Glutamatergic neuron (in vitro differentiated cells): ENCODE measurements at places on chromosomes 2 and 18. TPM values are rescaled to one million over a fixed set of nuclear protein-coding genes. Genes with fewer than 3 reads are reported as not detected.

The NPPC gene
- total RNA-seq = 18.5 TPM

The SERPINB2 gene
- not detected for total RNA-seq

The PDCD1 gene
- total RNA-seq = not detected

The SERPINB13 gene
- total RNA-seq = not detected

The AQP12B gene
- not detected for total RNA-seq

The GPR35 gene
- total RNA-seq = 1.5 TPM

The CTAGE1 gene
- not detected for total RNA-seq

The CHRND gene
- total RNA-seq = 2.2 TPM

The QPCT gene
- 7.4 TPM for total RNA-seq

The UGT1A8 gene
- total RNA-seq = not detected

The CYRIA gene
- total RNA-seq = 19.3 TPM

The SANBR gene
- total RNA-seq = 57.0 TPM

The CCDC141 gene
- 0.51 TPM for total RNA-seq

The MTA3 gene
- total RNA-seq = 64.1 TPM

The TDRD15 gene
- total RNA-seq = not detected

The ZNF385B gene
- not detected for total RNA-seq

The KLF7 gene
- total RNA-seq = 323 TPM

The ZAP70 gene
- 1.3 TPM for total RNA-seq

The MRPL30 gene
- 40.2 TPM for total RNA-seq

The LAMA3 gene
- total RNA-seq = 2.1 TPM

The MAPK4 gene
- total RNA-seq = 13.1 TPM

The PJVK gene
- 2.0 TPM for total RNA-seq

The GRP gene
- total RNA-seq = not detected

The NOL4 gene
- 8.6 TPM for total RNA-seq

The CCDC74B gene
- total RNA-seq = 0.29 TPM

The MSTN gene
- not detected for total RNA-seq
